ENCODE measurements at places on chromosomes 16 and 17.

- DNase-seq: no peak
Measured at GRCh38 chr16:15649727-15650018, 372 bp upstream of the NDE1 start.

GRCh38 chr16:75630052-75630451, 7.0 kb upstream of the ADAT1 start:
- no peak for DNase-seq

DNA sequence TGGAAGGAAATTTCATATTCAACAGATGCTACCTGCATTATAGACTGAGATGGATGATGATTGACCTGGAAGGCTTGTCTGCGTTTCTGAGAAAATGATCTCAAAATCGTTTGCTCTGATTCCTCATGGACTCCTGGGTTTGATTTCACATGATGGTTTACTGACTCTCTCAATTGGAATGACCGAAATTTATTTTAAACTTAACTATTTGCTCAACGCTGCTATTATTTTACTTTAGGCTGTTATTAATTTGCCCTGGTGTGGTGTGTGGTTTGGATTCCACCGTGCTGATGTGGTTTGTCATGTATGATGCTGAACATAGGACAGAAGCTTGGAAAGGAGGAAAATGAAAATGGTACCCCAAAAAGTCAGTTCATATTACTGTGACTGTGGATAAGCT, 37.3 kb upstream of the ELAC2 start:
- DNase-seq: no peak

GRCh38 chr16:67016681-67017420, 12.1 kb upstream of the CBFB start:
- no peak for DNase-seq

GRCh38 chr17:7713782-7714181, 3.8 kb upstream of the DNAH2 start:
- DNase-seq: no peak

DNA sequence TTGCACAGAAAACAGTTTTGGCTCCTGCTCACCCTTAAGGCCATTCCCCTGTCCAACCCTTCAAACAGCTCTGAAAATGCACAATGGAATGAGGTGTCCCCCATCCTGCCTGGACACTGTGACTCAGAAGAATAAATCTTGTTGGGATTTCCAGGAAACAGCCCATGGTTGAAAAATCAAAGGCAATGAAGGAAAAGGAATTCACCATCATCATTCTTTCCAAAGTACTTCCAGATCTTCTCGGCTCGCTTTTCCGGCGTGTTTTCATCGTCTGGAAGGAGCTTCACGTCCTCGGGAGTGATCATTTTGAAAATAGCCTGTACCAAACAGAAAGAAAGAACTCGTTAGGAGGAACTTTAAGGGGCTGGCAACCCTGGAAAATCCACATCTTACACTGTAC, 4.3 kb downstream of the RCVRN start:
- no peak for DNase-seq

GRCh38 chr17:82544431-82545070, 25.0 kb downstream of the FOXK2 start:
- no peak for DNase-seq

Measured in NCI-H2227 treated with DMSO at 0.1 percent for 48 hours (cell line).